NCI-H446 (cell line): ENCODE measurements at places on chromosomes 3 and 15.

- no peak for DNase-seq
Measured at GRCh38 chr15:57925650-57926049, 139.9 kb downstream of the ALDH1A2 start.

GRCh38 chr3:64030741-64031140 is 7.4 kb upstream of the PSMD6 start:
- peak; percentile 47 for DNase-seq

- DNase-seq, result no peak
Measured at GRCh38 chr3:62785384-62785783, 89.8 kb downstream of the CADPS start.

GRCh38 chr3:12149029-12149428 is 9.7 kb downstream of the TIMP4 start:
- DNase-seq, result no peak

DNA sequence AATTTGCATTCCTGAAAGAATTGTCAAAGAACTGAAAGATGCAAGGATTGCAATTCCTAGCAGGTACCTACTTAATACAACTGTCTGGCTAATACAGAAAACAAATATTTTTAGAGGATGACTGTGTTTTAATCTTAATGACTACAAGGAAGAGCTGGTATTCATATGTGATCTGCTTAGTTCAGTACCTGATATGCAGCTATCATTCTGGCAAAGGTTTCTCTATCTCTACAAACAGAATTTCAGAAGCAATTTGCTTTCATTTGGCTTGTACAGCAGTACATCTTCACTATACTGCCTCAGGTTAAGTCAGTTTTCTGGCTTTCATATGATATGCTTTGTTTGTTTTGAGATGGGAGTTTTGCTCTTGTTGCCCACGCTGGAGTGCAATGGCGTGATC is 51.3 kb downstream of the TBL1XR1 start:
- DNase-seq, result no peak

DNA sequence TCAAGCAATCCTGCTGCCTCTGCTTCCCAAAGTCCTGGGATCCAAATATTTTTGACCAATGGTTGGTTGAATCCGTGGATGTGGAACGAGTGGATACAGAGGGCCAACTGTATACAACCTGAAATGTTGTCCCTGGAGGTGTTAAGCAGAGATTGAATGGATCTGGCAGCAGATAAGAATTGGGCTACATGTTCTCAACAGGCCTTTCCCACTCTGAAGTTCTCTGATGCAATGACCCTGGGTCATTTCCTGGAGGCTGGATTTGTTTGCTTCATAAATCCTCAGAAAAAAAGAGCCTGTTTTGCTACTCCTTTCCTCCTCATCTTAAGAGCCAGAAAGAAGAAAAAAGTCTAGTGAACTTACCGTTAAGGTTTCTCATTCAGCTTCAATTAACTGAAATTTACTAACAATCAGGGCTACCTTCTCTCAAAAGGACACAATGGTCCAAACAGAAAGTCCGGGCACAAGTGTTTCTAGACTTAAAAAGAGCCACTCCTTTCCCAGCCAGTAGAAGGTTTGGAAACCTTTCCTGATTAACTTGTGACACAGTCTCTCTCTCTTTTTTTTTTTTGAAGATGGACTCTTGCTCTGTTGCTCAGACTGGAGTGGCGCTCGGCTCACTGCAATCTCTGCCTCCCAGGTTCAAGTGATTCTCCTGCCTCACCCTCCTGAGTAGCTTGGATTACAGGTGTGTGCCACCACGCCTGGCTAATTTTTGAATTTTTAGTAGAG is 6.5 kb downstream of the ARHGEF3 start:
- DNase-seq, result no peak

GRCh38 chr3:64992530-64993285 is 304.9 kb upstream of the ADAMTS9 start:
- no peak for DNase-seq

GRCh38 chr3:174169736-174170135 is 689.4 kb upstream of the NAALADL2 start:
- no peak for DNase-seq

DNA sequence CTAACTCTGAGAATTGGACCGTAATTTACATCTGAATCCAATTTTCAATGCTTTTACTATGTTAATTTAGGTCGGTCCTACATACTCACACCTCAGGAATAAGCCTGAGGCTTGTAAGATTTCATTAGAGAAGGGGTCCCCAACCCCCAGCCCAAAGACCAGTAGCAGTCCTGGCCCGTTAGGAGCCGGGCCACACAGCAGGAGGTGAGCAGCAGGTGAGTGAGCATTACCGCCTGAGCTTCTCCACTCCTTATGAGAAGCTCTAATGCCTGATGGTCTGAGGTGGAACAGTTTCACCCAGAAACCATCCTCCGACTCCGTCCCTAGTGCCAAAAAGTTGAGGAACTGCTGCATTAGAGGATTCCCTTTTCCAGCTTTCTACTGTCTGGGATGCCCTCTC is 757.3 kb downstream of the SI start:
- peak; percentile 48 for DNase-seq
